ENCODE measurements at places on chromosomes 2 and 18.

- no peak for DNase-seq
Measured at GRCh38 chr2:33859811-33860461, 260.8 kb upstream of the FAM98A start.

DNA sequence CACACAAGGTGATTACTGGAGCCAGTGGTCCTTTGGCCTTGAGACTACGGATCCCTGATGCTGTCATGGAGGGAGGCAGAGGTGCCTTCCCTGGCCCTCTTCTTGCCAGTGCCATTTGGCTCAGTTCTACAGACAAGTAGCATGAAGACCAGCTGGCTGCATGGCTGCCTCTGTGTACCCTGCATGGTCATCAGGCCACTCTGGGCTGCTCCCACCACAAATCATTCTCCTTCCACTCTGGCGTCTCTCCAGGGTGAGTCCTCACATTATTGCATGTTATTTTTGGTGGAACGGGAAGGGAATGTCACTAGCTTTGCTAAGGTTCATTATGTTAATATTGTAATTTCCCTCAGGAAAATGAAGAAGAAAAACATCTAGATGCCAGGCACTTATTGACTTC, 229.8 kb downstream of the VAPA start:
- DNase-seq: no peak

GRCh38 chr2:9280224-9280623, 73.6 kb downstream of the ASAP2 start:
- DNase-seq: no peak

DNA sequence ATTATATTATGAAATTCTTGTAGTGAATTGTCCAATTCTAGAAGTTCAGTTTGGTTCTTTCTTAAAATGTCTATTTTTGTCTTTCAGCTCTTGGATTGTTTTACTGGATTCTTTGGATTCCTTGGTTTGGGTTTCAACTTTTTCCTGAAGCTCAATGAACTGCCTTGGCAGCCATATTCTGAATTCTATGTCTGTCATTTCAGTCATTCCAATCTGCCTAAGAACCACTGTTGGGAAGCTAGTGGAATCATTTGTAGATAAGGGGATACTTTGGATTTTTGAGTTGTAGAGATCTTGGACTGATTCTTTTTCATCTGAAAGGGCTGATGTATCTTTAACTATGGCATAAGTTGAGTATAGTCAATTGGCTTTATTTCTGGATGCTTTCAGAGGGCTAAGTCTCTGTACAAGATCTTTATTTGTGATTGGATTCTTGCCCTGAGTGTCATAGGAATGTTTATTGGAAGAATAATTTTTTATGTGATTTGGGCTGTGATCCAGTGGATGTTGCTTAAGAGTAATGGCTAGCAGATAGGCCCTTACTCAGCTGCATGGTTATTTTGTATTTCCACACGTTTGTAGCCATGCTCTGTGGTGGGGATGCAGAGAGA, 42.3 kb downstream of the SERPINB7 start:
- DNase-seq: no peak

DNA sequence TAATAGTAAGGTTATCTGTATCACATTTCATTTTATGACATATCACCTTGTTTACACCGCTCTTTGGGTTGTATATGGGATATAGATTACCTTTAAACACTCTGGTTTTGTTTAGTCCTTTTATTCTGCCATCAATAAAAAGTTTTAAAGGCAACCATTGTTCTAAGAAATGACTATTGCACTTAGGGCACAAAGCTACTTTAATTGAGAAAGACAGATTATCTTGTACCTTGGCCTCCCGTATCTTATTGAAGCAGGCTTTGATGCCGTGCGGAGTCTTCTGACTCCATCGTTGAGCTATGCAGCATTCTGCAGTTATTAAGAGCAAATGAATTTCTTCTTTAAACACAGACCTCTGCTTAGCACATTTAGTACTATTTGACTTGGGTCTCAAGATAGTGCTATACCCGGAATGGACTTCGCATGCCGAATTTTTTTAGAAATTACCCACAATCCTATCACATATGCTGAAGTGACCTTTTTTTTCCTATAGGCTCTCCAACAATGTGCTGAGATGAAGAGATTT, 16.7 kb downstream of the PKDCC start:
- DNase-seq: no peak

- DNase-seq: no peak
Measured at GRCh38 chr18:31835528-31836133, 75.0 kb upstream of the SLC25A52 start.

GRCh38 chr18:10168477-10168876, 254.7 kb downstream of the VAPA start:
- DNase-seq: no peak

DNA sequence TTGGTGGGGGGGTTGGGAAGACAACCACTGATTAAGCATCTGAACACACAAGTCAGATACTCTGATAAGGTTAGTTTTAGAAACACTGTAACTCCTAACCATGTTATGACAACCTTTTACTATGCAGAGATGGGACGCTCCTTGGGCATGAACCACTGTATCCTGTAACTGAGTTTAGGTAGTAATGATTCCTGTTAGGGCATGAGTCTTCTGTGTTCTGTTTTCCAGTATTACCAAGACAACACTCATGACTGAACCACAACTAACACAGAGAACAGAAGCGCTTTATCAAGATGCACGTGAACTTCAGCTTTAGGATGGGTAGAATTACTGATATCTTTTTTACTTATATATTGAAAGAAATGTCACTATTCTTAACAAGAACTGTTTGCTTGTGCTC, 14.1 kb upstream of the CREB1 start:
- DNase-seq: no peak

DNA sequence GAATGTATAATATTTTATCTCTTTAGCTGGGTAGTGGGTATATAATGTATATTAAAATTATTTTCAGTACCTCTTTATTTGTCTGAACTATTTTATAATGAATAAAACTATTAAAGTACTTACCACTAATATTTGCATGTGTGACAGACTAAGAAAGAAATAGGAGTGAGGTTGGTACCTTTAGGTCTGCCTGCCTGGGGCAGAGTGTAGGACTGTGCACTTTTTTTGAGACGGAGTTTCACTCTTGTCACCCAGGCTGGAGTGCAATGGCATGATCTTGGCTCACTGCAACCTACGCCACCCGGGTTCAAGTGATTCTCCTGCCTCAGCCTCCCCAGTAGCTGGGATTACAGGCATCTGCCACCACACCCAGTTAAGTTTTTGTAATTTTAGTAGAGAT, 18.8 kb downstream of the NCOA1 start:
- DNase-seq: no peak

DNA sequence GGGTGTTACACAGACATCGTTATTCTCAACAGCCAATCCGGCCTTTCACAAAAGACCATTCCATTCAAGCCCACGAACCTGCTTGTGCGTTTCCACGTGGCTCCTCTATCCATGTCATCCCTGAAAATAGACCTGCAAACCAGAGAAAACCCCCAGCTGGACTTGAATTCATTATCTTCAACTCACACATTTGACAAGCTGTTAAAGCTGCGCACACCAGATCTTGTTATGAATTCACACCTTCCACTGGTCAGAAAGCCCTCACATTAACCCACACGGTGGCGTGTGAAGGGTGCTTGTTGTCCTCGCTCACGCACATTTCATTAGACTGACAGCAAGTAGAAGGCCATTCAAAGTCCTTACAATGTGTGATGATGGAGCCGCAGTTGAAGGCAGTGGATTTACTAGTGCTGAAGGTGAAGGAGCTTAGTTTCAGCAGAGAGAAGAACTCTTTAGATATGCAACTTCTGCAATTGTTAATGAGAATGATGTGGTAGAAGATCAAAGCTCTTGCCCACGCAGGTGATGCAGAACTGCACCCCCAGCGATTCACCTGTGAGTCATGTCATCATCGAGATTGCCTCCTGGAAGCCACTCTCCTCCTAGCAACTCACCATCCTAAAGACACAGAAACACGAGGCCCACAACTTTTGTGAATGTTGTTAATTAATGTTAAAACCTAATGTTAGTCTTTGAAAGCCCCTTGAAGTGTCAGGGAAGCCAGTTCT, 224.8 kb upstream of the SOX11 start:
- no peak for DNase-seq

DNA sequence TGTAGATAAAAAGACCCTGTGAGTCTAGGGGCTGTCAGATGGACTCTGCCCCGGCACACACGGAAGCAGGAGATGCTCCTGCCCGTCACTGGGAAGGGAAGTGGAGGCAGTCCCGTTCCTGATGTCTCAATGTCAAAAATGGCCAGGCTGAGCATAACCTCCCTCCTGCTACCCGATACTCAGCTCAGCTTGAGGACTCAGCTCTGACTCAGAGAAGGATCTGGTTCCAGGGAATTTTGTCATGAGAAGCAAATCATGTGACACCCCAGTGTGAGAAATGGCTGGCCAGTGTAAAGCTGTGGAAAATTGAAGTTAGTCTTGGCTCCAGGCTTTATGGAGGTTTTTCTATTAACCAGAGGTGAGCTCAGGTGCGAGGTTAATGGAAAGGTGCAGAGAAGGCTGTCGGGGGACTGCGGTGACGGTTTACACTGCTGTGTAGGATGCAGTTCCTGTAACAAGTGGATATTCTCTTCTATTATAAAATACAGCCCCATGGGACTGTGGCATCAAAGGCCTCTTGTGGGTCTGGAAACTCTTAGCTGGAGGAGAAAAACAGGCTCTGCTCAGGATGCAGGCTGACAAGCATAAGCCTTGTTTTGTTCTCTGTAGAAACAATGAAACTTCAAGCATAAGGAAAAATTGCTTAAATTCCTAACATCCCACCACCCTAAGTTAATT, 24.7 kb upstream of the AGAP1 start:
- DNase-seq: no peak

DNA sequence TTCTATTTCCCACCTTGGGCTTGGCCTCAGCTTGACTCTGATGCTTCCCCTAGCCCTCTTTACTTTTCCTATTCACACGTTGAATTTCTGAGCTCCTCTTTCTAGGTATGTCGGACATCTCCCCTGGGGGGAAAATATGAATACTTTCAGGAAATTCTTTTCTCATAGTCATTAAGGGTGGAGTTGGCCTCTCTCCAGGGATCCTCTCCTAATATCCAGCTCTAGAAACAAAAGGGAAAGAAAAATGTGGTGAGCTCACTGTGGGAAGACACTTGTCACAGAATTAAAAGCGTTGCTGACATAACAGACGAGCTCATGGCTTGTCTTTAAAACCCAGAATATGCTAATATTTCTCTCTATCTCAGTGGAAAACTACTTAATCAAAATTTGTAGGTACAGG, 132.7 kb upstream of the MEX3C start:
- DNase-seq: no peak

- DNase-seq: no peak
Measured at GRCh38 chr2:67318563-67318962, 78.6 kb upstream of the ETAA1 start.

GRCh38 chr2:128374001-128374710, 55.5 kb upstream of the HS6ST1 start:
- no peak for DNase-seq

DNA sequence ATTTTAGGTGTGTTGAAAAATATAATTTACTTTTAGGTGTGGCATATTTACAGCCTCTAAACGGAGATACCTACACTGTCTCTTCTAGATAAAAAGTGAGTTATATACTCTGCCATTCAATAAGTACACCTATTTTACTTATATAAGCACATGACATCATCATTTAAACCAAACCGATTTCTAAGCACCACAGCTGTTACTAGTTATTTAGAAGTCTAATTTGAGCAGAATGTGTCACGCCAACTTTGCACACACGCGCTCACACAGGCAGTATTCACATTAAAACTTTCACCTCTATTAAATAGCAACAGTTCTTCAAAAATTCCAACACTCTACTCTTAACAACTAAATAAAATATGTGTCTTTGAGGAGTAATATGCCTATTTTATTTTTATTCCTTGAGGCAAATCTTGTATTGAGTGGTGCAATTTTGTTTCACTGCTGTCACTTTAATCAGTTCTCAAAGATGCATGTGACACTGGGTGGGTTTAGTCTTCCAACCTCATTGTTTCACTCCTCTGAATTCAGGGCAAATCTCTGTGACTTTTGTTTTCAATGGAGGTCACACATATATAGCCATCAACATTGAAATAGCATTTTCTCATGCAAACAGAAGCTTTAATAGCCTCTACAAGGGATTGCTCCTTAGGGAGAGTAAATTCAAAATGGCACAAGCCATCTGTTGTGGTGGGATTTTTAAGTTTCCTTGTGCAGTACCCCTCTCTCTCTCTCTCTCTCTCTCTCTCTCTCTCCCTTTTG, 721.0 kb downstream of the PLCL1 start:
- DNase-seq: no peak

DNA sequence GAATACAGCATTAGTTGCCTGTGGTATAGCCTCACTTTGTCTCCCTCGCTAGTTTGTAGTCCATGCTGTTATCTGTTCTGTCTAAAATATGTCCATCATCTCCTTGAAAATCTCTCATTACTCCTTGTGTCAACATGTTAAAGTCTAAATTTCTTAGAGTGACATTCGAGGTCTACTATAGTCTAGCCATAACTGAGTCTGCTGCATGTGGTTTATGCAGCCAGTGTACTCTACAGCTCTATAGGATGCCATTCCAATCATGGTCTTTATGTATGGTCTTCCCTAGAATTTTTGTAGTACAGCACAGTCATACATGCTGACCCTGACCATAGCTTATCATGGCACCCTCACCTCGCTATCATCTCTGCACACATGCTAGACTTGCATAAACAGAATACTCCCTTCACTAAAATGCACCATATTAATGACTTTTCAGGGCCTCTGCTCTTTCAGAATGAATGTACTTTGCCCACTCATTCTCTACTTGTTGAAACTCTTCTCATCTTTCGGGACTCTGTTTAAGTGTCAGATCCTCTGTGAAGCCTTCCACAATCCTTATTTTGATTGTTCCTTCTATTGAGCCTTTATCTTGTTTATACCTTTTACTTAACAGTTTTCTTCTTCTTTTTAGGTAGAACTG, 12.8 kb downstream of the TANK start:
- DNase-seq: no peak

DNA sequence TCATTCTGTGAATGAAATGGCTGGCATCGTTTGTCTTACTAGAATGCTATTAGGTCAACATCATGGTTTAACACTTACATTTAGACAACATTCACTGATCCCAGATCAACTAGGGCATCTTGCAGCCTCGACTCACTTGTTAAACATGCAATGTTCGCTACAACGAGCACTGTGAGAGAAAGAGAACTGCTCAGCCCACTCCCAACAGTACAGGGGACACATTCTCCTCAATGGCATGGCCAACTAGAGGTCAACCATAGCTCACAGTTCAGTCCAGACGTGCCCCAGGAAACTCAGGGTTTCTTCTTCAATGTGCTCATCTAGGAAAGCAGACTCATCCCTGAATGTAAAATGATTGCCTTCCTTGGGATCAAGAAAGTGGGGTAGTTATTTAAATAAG, 5.9 kb downstream of the WIPF1 start:
- no peak for DNase-seq

- no peak for DNase-seq
Measured at GRCh38 chr2:203629699-203630098, 76.7 kb upstream of the CD28 start.

DNA sequence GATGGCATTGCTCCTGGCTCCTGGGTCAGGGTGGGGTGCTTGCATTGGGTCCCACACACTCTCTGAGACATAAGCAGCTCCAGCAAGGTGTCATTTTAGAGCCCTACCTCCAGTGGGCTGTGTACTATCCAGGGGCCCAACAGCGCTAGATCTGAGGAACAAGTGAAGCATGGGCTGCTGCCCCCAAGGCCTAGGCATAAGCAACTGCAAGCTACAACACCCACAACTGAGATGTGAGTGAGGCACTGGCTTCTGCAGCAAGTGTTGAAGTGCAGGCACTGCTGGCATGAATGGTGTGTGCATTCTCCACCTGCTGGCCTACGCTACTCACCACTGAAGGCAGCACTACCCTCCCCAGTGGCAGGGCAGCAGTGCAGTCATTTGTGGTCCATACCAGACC, 81.0 kb upstream of the STK39 start:
- DNase-seq: no peak

GRCh38 chr2:71506222-71507153, 53.1 kb downstream of the DYSF start:
- DNase-seq: no peak
